Right kidney (tissue), 9 donors: ENCODE measurements at places on chromosomes 5 and 9.
A peak's percentile ranks its signal among the peaks of the same experiment; 100 is the strongest.

DNA sequence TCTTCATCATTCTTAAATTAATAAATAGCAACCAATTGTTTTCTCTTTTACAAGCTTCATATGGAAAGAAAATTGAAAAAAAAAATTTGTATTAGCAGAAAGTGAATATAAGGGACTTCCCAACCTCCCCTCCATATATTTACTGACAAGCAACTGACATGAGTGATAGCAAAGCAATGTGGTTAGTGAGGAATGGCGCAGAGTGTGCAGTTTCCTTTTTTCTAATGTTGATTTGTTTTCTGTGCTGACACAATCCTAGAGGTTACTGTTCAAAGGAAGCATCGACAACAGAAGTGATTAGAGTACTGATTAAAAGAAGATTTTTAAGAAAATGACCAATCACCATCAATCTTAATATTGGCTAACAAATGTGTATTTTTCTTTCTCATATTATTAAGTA is 1.7 kb upstream of the PTGER4 start:
- no peak for DNase-seq

DNA sequence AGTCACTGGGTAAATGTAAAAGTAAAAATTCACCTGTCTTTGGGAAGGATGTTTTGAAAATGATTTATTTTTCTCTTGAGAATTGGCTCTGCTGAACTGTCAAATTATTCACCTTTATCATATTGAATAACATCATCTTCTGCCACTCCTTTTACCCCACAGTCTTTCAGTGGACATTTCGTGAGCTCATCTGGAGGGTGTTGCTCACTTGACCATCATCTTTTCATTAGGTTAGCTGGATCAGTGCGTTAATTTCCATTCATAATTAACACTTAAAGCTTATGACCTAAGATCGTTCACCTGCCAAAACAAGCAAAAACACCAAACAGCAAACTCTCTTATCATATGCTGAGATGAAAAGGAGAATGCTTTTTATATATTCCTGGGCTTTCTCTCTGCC is 53.4 kb upstream of the TNFAIP8 start:
- no peak for DNase-seq

GRCh38 chr9:130870491-130871381 is 25.9 kb downstream of the QRFP start:
- no peak for DNase-seq

GRCh38 chr5:159098603-159099436 is 896 bp downstream of the EBF1 start:
- DNase-seq, result peak; percentile 86

GRCh38 chr5:127085371-127085770 is 12.1 kb upstream of the C5orf63 start:
- no peak for DNase-seq

DNA sequence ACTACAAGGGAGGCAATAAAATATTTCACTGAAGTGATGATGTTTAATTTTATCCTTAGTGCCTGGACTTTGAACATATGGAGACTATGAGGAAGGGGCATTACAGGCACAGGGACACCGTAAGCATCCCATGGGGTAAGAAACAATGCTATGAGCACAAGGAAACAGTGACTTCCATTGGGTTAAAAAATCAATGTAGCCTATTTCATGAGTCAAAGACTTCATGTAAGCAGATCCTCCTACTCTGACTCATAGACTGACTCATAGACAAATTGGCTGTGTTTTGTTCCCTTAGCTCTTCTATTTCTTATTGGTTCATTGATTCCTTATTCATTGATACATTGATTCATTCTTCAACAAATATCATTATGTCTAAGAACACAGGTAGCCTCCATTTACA is 351.0 kb downstream of the PRELID2 start:
- DNase-seq, result no peak

DNA sequence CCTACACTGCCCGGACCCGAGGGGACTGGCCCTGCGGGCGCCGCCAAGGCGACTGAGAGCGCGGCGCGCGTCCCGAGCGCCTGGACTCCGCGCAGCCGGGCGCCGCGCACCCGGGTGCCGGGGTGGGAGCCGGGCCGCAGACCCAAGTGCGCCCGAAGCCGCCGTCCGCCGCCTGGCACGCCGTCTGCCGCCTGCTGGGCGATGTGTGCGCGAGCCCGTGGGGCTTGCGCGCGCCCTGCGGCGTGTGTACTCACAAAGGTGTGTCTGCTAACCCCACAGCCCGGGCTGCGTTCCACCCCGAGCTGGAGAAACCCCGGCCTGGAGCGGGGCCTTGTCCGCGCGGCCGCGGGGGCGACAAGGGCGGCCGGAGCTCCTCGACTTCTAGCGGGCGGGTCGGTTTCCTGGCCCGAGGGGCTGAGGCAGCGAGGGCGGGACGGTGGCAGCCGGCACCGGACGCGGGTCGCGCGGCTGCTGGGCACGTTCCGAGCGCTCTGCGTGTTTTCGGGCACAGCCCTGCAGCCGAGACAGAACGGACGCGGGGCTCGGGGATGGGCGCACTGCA is 1.1 kb upstream of the ZSWIM6 start:
- DNase-seq, result no peak

GRCh38 chr5:25570067-25570583 is 925.3 kb upstream of the CDH10 start:
- DNase-seq, result no peak

DNA sequence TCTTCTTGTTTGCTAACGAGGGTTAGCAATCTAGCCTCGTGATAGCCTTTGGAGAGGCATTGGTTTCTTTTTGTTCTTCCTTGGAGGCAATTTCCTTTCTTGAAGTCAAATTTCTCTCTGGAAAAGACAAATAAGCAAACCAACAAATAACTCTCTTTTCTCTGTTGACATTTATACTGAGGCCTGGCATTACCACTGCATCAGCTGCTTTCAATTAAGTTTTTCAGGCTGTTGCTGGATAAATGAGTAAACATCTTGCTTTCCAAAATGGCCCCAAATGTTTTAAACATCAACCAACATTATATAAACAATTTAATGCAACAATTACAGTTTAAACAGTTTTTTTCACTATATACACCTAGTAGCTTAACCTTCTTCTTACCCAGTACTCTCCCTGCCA is 264.4 kb downstream of the HTR1A start:
- no peak for DNase-seq

DNA sequence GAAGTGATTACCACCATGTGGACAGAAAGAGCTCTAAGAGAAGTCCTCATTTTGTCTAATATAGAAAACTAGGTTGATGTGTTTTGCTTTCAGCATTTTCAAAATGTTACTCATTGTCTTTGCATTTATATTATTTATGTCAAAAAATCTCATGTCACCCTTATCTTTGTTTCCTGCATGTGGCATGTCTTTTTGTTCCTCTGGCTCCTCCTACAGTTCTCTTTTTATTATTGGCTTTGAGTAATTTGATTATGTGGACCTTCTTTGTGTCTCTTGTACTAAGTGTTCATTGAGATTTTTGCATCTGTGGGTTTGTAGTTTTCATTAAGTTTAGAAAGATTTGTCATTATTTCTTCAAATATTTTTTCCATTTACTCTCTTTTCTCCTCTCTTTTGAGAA is 58.8 kb downstream of the GNG10 start:
- no peak for DNase-seq

- DNase-seq, result no peak
Observed at GRCh38 chr5:34521628-34522290, 134.4 kb upstream of the RAI14 start.

DNA sequence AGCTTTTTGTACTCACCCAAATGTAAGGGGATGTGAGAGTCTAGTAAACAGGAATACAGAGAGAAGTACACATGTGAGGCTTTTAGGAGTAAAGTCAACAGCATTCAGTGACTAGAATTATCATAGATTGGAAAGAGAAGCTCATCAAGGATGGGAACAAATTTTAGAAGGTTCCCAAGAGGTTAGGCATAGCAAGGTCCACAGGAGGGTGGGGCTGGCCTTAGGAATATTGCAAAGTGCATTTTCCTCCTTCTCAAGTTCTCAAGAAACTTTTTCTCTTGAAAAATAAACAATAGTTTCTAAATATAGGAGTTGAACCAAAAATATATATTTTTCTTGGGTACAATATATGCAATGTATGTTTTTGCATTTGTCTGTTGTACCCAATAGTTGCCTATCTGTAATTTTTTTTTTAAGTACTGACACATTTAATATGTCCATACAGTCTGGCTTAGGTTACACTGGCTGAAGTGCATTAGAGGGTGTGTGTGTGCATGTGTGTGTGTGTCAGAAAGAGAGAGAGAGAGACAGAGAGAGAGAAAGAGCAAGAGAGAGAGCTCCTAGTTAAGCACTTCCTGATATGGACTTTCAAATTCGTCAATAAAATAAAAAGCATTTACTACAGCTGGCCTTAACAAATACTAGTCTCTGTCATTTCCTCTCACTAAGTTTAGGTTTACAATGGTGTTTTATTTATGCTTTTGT is 62.2 kb downstream of the SNX18 start:
- DNase-seq, result no peak
